ENCODE measurements at places on chromosomes 3 and 15.

GRCh38 chr3:183341545-183342288 lies 86.7 kb downstream of the MCF2L2 start:
- DNase-seq, result no peak

- no peak for DNase-seq
These were observed 826.3 kb downstream of the FHIT start for GRCh38 chr3:60424942-60425341.

DNA sequence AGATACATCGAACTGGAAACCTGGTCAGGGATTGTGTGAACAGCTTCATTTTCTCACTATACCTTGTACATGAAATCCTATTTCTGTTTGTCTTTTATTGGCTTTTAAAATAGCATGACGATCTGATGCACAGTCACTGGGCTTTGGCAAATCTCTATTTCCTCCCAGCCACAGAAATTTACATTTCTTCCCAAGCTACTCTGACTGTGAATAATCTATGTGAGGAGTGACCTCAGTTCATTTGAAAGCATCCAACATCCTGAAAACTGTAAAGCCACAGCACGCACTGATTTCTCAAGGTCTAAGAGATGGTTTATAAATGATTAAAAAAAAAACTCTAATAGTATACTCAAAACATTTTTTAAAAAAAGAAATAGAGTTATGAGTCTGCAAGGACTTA lies 450.3 kb downstream of the IL5RA start:
- DNase-seq, result peak; percentile 23

DNA sequence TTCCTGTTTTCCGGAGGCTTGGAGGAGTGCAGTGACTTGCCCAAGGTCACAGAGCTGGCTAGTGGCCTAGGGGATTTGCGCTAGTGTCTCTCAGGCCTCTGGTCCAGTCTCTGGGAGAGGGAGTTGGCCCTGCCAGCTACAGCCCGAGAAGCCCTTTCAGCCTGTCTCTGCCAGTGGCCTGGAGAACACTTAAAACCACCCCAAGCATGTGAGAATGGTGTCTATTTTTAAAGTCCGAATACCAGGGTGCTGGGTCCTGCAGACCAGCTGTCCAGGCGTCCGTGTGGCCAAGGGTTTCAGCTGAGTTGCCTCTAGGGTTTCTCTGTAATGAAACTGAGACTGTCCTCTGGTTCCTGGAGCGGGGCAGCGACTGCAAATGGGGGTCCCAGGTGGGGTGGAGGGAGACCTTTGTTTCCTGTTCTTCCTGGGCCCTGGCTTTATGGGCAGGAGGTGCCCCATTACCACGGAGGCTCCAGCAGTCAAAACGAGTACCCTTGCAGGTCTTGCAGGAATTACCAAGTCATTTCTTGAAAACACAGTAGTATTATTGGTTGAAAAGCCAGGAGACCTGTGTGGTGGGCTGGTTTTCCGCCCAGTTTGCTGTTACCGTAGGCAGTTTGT lies 2.2 kb downstream of the CAND2 start:
- DNase-seq, result no peak

GRCh38 chr3:65778968-65779367 lies 259.8 kb downstream of the MAGI1 start:
- peak; percentile 65 for DNase-seq

GRCh38 chr15:66151809-66152208 lies 101.7 kb downstream of the MEGF11 start:
- DNase-seq, result no peak

GRCh38 chr15:40909662-40910630 lies 15.7 kb downstream of the VPS18 start:
- peak; percentile 87 for DNase-seq
